Fibroblast of skin of right quadriceps (primary cell): ENCODE measurements at places on chromosomes 1 and 21.

GRCh38 chr21:32138658-32139057 is 140.2 kb downstream of the MIS18A start:
- no peak for DNase-seq

DNA sequence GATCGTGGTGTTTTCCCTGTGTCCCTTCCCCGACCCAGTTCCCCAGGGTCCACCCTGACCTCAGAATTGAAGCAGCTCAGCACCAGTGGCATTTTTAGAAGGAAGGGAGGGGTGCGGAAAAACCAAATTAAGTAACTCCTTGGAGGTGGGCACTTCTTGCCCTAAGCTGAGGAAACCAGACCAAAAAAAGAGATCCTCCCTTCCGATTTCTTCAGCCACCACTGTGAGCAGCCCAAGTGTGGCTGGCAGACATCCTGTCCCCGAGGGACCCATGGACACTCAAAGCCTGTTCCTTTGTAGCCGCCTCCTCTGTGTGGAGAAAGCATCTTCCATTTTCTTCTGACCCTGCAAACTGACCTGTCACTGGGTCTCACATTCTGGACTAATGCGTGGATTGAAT is 31.3 kb downstream of the KIRREL1 start:
- DNase-seq: no peak

- DNase-seq: no peak
Measured at GRCh38 chr1:221711063-221711577, 30.8 kb downstream of the DUSP10 start.

- no peak for DNase-seq
Measured at GRCh38 chr1:68528243-68528642, 31.4 kb upstream of the DEPDC1 start.

GRCh38 chr1:59026472-59026948 is 242.7 kb upstream of the JUN start:
- DNase-seq: peak; percentile 99

- DNase-seq: no peak
Measured at GRCh38 chr1:61332196-61332753, 249.9 kb downstream of the NFIA start.

DNA sequence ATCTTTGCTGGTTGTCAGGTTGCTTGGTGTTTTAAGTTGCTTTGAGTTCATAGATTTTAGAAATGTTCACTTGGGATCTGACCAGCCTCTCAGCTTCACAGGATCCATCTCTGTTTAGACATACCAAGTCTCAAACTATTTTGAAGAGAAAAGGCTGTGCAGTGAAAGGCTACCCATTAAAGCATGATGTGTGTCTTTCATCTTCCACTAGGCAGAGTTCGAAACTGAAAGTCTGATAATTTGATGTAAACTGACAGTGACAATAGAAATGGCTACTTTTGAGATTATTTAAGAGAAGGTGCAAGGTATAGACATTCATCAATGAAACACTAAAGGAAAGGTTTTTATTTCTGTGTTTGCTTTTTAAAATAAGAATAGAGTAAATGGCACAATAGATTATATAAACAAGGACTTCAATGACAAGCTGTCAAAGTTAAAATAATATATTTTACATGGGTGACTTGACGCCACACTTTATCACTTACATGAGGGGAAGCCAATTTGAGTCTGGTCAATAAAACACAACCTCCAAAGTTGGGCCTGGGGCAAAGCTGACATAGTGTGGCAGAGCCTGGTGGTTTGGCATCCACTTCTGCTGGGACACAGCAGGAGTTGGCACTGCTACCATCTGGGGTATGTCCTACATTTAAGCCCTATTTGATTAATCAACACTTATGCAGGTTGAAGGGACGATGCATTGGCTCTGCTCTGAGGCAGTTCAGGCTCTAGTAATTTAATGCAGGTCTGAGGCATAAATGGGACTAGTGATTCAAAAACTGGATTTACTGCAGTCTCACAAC is 197.7 kb downstream of the CRB1 start:
- no peak for DNase-seq

- no peak for DNase-seq
Measured at GRCh38 chr1:36107394-36107793, 17.6 kb downstream of the COL8A2 start.

DNA sequence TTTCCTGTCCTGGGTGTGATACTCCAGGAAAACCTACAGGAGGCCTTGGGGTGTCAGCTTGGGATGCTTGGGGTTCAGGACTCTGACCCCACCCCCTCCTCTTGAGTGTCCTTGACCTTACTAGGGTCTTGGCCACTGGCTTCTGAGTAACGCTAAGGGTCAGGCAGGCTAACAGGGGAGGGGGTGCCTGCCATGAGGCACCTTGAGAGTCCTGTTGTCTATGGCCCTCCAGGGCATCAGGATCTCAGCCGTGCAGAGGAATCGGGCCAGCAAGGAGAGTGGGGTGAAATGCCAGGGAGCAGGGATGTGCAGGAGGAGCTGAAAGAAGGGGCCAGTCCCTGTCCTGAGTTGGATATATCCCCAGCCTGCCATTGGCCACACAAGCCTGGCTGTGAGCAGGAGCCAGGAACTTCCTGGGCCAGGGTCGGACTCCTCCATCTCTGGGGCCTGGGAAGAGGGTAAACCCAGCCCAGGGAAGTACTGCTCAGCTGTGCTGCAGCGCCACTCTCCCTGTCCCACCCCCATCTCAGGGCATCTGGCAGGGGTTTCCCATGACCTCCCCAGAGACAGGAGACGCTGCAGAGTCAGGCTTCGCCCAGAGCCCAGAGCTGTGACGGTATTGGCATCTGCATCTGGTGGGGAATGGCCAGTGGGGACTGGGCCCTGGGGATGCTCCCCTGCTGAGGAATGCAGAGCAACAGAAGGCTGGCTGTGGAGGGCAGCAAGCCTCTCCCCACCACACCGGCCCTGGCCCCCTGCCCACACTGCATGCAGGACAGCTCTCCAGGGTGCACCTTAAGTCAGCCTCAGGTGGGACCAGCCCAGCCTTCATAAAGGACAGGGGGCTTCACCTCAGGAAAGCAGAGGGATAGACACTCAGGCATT is 6.3 kb downstream of the KIF21B start:
- peak; percentile 34 for DNase-seq

GRCh38 chr1:183039330-183039729 is 16.1 kb downstream of the LAMC1 start:
- no peak for DNase-seq

- DNase-seq: no peak
Measured at GRCh38 chr1:54365847-54366246, 40.3 kb downstream of the SSBP3 start.

DNA sequence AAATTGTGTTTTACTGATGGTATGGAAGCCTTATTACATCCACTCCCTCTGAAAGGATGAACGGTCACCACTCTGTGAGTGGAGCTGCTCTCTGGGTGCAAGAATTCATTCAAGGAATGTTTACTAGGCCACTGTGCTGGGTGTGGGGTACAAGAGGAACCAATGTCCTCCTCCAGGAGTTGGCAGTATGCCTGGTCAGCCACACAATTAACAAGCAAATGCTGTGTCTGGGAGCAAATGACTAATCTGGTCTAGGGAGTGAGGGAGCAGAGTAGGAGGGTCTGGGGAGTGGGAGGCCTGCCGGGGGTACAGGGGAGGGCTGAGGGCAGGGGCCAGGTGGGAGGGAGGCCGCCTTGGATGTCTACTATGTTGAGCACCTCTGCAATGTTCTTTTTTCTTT is 27.2 kb upstream of the TDRD10 start:
- peak; percentile 95 for DNase-seq

DNA sequence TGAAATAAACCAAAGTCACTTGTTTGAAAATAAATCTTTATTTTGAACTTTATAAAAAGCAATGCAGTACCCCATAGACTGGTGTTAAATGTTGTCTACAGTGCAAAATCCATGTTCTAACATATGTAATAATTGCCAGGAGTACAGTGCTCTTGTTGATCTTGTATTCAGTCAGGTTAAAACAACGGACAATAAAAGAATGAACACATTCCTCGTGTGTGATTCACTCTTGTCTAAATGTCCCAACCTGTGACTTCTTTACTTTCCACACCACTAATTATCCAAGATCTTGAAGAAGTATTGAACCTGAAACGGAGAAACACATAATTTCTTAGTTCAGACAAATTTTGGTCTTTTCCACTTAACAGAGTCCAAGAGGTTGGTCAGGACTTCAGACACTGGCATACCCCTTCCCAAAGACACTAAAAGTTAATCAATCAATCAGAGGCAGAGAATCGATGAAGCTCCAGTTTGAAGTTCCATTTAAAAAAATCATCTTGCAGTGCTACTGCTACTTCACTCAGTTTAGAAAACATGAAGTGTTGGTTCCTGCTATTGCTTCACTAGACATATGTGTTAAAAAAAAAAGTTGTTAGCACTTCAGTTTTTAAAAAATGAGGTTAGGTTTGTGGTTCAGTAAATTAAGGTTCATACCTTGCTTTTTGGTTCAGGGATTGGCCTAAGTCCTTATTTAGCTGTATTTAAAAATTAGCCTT is 26.2 kb downstream of the ATP1B1 start:
- DNase-seq: no peak

DNA sequence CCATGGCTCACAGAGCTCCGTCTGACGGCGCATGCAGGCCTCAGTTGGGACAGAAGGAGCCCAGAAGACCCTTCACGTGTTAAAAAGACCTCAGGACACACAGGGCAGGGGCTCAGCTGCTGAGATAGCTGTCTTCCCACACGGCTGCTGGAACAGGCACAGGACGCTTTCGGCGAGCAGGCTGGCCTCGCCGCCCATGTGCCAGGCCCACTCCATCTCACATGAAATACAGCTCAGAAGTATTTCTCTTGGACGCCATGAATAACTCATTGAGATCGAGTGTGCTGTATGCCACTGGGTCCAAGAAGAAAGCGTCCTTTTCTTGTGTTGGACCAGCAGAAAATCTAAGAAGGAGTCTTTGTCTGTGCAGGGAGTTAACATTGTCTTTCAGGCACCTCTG is 69.6 kb downstream of the SIM2 start:
- DNase-seq: no peak

- no peak for DNase-seq
Measured at GRCh38 chr1:160471253-160471652, 51.8 kb downstream of the SLAMF6 start.

DNA sequence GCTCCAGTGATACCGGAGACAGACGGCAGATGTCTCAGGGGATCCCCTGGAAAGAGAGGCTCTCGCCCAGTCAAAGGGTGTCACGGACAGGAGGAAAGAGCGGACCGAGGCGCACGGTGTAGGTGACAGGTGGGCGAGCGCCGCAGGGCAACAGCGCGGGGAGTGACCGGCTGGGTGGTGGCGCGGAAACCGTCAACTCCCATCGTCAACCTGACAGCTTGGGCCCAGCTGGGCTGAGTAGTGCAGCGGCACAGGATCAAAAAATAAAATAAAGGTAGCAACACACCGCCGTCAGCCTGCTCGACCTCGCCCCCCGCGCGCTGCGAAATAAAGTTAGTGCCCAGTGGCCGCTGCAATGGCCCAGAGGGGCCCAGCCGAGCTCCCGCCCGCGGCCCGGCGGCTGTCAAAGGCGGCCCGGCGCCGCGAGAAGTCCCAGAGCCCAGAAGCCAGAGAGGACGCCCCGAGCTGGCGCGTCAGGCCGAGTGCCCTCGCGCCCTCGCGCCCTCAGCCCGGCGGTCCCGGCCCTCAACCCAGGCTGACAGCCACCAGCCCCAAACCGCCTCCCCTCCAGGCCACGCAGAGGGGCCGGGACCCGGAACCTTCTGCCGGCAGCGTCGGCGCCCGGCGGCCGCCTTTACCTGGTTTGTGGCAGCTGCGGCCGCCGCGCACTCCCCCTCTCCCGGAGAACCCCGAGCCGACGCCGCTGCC is at the start of gene LYST:
TSS of gene LYST (minus strand) at position 702 of the 708 bp plus-strand sequence. CDS start 36,489 bp downstream, outside the sequence.
- DNase-seq: peak; percentile 41

DNA sequence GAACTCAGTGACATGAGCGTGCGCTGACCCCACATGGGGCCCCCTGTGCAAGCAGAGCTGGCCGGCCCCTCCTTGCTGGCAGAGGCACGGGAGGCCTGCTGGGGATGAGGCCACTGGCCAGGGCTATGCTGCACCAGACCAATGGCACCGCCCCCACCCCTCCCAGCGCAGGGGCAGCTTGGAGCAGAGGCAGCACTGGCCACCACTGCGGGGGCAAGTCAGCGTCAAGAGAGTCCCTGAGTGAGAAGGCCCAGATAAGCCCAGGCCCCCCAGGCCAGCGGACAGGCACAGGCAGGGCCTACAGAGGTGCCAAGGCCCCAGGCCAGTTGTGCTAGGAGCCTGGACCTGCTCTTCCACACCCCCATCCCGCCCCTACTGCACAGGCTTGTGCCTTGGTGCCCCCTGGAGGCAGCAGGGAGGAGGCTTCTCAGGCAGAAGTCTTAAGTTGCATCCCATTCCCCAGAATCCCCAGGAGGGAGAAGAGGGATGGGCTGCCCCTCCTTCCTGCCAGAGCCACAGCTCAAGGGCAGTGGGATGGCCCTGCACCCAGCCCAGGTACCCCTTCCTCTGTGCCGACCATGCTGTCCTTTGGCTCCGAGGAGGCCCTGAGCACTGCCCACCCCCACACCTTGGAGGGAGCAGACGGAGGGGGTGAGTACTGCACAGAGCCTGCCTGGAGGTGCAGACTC is 35.8 kb downstream of the EPHX1 start:
- peak; percentile 71 for DNase-seq

GRCh38 chr1:43522431-43522775 is 8.3 kb upstream of the PTPRF start:
- no peak for DNase-seq

- no peak for DNase-seq
Measured at GRCh38 chr1:33346533-33346926, 25.6 kb upstream of the A3GALT2 start.

DNA sequence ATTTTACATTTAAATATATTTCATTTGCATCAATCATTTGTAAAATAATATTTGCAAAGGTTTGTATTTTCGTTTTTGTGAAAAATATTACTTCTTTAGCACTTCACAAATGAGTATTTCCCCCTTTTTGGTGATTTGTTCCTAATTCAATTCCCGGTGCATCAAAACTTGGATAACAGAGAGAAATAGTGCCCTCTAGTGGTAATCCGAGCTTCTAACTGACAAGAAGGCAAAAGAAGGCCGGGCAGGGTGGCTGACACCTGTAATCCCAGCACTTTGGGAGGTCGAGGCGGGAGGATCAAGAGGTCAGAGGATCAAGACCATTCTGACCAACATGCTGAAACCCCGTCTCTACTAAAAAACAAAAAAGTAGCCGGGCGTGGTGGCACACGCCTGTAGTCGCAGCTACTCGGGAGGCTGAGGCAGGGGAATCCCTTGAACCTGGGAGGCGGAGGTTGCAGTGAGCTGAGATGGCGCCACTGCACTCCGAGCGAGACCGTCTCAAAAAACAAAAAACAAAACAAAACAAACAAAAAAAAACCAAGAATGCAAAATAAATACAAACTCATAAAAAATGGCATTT is 137.7 kb downstream of the COL11A1 start:
- peak; percentile 62 for DNase-seq

- DNase-seq: peak; percentile 82
Measured at GRCh38 chr1:214552174-214552608, 789 bp upstream of the PTPN14 start.

- DNase-seq: peak; percentile 29
Measured at GRCh38 chr1:240169188-240169587, 77.5 kb downstream of the FMN2 start.
